Liver (tissue), 10 donors: ENCODE measurements at places on chromosomes 12 and 14.
A peak's percentile ranks its signal among the peaks of the same experiment; 100 is the strongest.

GRCh38 chr12:29012673-29013072 lies 136.4 kb upstream of the FAR2 start:
- no peak for DNase-seq

DNA sequence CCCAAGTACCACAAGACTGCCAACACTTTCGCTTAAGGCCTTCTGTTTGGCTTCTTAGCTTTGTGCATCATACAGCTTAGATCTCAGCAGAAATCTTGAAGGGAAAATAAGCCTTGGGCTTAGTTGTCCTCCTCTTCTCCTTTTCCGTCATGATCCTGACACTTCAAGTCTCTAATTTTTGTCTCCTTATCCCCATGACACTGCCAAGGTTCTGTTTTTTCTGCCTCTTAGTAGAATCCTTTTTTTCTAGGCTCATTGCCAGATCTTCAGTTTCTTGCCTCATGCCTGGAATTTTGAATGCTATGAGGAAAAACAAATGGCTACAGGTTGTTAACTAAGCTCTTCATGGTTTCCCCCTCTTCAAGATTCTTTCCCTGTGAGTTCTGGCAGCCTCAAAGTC lies 450.4 kb downstream of the LRFN5 start:
- DNase-seq, result no peak

DNA sequence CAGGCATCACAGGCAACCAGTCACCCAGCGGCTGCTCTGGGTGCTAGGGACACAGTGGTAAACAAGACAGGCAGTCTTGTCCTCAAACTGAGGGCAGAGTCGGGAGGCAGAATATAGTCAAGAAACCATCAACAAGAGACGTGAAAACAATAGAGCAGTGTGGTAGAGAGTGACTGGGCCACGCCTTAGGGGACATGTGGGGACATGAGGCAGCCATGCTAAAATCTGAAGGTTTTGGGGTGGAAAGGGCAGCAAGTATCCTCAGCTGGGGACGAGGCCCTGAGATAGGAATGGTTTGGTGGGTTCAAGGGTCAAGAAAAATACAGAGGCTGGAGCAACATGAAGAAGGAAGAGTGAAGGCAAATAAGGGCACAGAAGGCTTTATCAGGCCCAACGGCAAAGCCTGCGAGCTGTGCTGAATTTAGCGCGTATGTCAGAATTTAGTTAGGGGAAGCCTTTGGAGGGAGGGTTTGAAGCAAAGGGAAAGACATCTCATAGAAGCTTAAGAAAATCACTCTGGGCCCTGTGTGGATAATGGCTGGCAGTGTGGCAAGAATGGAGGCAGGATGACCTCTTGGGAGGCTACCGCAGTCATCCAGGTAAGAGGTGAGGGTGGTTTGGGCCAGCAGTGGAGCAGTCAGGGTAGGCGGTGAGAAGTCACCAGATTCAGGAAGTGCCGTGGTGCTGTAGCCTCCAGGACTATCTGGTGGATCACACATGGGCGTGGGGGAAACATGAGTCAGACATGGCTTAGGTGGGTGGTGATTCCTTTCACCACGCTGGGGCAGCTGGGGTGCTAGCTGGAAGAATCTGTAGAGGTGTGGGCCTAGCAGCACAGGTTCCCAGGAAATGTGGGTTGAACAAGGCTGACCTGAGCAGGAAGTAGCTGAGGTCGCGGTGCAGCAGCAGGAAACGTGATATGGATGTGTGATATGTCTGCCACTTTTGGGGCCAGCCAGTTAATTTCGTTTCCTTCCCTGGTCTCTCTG lies 3.0 kb downstream of the EVL start:
- no peak for DNase-seq

DNA sequence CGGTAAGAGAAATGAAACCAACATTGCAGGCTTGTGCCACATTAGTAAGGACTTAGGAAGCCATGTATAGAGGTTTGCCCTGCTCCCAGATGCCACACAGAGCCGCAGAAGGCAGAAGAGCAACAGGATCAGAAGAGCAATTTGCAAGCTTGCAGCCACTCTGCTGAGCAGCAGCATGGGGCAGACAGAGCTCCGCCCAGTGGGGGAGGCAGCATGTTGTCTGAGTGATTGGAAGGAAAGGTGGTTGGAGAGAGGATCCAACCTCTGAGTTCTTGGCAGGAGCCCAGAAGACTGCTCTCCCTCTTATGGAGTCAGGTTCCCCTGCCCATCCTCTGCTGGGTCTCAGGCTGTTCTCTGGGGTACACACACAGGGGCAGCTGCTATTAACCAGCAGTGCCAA lies 2.3 kb upstream of the KRT6A start:
- no peak for DNase-seq

DNA sequence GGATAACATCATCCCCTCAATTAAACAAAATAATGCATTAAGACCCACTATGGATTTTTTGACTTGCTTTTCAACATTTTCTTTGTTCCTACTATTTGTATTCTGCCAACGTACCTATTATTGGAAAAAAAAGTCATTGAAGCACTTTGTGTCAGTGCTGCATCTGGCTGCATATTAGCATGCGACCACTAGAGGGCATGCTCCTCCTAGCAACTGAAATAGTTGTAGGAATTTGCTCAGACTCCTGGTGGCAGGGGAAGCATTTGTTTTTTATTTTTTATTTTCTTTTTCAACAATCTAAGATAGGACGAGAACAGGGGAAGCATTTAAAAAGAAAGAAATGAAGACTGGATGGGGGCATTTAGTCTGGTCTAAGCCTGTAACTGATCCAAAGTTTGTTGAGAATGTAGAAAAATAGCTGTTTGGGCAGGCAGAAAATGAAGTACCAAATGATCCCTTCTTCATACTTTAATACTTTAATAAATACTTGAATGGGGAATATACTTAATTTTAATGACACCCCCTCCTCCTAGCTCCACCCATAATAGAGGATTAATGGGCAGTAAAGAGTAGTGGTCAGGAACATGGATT lies 14.5 kb upstream of the CLEC4A start:
- DNase-seq, result peak; percentile 74

GRCh38 chr12:131779027-131779426 lies 49.2 kb upstream of the MMP17 start:
- DNase-seq, result no peak

- no peak for DNase-seq
Observed at GRCh38 chr12:5369298-5369697, 62.6 kb upstream of the NTF3 start.

DNA sequence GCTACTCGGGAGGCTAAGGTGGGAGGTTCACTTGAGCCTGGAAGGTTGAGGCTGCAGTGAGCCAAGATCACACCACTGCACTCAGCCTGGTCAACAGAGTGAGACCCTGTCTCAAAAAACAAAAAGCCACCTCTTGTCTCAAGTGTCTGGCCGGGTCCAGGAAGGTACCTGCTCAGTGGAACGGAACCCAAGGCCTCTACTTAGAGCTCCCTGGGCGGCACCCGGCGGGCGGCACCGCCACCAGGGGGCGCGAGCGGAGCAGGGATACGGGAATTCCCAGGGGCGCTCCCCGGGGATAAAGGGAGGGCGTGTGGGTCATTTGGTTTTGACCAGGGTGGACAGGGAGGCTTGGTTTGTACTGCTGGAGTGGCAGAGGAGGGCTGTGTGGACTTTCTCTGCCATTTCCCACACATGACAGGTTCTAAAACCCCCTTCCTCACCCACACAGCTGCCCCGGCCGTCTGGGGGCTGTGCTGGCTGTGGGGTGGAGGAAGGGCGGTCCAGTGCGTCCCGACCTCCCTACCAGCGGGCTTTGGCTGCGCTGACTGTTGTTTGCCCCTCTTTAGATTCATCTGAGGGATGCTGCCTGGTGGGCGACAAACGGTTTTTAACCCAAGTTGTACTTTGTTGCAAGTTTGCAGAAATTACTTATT lies 91.4 kb downstream of the SETD3 start:
- peak; percentile 73 for DNase-seq

- DNase-seq, result no peak
Observed at GRCh38 chr12:61857968-61858367, 402.2 kb upstream of the USP15 start.

GRCh38 chr14:93044556-93044955 lies 71.2 kb downstream of the ITPK1 start:
- no peak for DNase-seq

DNA sequence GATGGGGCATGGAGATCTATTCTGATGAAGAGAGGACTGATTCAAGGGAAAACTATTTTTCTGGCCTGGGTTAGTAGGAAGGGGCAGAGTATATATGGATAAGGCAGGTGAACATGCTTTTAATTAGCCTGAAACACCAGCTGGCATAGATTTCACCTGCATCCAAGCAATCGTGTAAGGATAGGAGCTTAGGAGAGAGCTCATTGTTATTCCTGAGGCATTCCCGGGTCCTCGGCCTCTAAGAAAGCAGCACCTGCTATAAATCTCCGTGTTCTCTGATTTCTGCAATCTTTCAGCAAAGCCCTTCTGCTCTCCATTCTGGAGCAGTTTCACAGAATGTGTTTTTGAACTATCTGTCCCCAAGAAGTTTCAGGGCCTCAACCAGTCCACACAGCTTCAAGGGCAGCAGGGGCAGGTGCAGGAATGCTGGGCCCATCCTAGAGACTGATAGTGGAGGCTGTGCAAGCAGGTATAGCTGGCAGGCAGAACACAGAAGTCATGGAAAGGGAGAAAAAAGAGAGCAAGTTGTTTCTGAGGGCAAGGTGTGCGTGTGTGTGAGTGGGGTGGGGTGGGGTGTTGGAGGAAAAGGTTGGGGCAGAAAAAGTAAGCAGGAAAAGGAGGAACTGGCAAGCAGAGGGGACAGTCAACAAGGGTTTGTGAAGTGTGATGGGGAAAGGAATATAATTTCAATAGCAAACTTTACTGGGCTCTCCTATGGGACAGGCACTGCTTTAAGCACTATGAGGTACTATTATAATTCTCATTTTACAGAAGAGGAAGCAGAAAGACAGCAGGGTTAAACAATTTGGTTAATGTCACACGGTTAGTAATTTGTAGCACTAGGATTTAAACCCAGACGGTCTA lies 203.7 kb upstream of the SSTR1 start:
- no peak for DNase-seq

- no peak for DNase-seq
Observed at GRCh38 chr12:7612851-7613250, 52.9 kb downstream of the APOBEC1 start.

DNA sequence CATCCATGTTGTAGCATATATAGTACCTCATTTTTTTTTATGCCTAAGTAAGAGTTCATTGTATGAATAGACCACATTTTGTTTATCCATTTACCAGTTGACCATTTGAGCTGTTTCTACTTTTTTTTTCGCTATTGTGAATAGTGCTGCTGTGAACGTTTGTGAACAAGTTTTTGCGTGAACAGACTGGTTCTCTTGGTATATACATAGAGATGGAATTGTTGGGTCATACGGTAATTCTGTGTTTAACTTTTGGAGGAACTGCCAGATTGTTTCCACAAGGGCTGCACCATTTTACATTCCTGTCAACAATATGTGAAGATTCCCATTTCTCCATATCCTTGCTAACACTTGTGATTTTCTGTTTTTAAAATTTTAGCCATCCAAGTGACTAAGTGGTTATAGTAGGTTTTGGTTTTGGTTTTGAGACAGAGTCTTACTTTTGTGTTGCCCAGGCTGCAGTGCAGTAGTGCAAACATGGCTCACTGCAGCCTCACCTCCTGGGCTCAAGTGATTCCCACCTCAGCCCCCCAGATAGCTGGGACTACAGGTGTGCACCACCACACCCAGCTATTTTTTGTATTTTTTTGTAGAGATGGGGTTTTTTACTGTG lies 68.3 kb upstream of the AMN start:
- no peak for DNase-seq

DNA sequence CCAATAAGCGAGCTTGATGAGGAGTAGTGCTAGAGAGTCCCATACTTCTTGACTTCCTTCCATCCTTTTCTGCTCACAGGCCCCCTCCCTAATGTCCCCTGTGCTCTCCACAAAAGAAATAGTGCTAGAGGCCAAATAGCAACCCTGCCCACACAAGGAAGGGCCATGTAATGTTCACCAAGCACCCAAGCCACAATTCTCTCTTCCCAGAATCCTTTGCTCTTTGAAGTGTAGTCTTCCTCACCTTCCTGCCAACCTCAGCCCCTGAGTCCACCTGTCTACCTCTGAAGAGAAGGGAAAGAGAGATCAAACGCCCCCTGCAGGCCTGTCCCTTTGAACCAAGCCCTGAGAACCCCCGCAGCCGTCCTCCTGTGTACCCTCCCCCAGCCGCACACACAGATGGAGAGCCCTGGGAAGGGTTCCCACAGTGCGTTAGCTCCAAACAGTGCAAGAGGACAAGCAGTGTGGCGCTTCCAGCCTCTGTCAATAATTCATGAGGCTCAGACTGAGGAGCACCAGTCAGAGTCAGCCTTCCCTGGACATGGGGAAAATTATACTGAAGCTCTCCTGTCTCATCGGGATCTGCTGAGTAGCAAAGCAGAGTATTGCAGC lies 1.9 kb upstream of the DHRS4 start:
- no peak for DNase-seq

DNA sequence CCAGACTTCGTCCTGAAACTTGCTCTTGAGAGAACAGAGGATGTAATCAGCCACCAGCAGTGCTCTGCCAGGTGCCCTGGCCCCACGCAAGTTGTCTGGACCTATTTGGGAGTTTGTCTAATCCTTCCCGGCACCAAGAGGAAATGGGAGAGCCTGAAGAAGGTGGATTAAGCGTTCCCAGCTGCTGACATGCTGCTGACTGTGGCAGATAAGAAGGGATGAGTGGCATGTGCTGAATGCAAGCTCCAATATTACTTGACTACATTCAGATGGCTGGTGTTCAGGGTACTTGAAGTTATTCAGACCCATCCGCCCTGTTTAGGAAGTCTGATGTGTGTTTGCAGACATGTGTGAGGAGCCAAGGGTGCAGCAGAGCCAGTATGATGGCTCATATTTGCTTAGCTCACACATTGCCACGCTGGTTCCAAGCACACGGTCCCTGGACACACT lies 440.6 kb upstream of the CCDC196 start:
- DNase-seq, result no peak

GRCh38 chr14:20516921-20517320 lies 11.6 kb downstream of the RNASE10 start:
- DNase-seq, result no peak

- DNase-seq, result no peak
Observed at GRCh38 chr14:95545515-95546168, 10.8 kb downstream of the GLRX5 start.

GRCh38 chr12:26688344-26688904 lies 144.6 kb downstream of the ITPR2 start:
- DNase-seq, result no peak

DNA sequence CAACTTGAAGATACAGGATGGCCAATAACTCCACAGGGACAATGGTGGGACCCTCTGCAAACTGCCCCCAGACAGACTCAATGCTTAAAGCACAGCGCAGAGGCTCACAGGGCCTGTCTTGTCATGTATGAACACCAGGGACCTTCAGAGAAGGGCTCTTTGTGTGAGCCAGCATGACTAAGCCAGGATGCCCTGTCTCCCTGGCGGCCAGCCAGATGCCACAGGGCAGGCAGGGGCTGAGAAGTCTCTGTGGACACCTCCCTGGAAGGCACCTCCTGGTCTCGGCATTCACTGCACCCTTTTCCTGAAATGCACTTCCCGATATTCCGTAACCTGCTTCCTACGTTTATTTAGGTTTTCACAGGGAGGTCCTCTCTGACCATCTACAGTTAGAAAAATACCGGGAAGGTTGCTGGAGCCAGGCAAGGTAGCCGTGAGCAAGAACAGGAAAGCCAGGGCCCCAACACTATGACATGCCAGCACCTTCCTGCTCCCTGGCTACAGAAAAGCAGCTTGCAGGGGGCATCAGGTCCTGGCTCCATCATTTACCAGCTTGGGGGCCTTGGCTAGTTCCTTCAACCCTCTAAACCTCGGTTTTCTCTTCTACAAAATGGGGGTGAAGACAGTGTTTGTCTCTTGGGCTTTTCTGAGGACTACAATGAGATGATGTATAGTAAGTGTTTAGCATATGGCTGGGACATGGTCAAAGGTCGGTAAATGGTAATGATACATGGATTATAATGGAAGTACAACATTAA lies 65.0 kb downstream of the PITPNM2 start:
- no peak for DNase-seq

GRCh38 chr14:105979446-105979845 lies 453.1 kb downstream of the TMEM121 start:
- DNase-seq, result no peak
